Non-pigmented ciliary epithelial cell (primary cell): ENCODE measurements at places on chromosomes 5 and 9.
A peak's percentile ranks its signal among the peaks of the same experiment; 100 is the strongest.

DNA sequence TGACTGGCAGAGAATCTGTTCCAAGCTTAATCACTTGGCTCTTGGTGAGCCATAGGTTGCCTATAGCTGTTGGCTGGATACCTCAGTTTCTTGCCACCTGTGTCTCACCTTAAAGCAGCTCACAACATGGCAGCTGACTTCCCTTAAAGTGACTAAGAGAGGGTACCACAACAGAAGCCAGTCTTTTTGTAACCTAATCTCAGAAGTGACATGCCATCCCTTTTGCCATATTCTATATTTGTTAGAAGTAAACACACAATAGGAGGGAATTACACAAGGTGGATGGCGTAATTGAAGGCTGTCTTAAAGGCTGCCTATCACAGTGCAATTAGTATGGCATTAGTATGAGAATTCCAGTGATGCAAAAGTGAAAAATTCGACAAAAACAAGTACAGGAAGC is 28.1 kb downstream of the NIPBL start:
- no peak for DNase-seq

- no peak for DNase-seq
Measured at GRCh38 chr5:103511554-103511885, 51.1 kb downstream of the NUDT12 start.

DNA sequence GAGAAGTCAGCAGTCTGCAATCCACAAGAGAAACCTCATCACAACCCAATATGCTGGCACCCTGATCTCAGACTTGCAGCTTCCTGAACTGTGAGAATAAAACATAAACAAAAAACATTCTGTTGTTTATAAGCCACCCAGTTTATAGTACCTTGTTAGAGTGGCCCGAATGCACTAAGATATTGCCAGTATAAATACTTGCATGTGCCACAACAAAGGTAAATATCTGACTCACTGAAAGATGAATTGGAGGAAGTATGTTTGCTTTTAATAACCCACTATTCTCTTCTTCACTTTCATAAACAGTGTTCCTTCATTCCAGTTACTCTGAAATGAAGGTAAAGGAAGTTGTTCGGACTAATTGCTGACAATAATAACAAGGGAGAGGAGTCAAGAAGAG is 1163.4 kb upstream of the CDH6 start:
- DNase-seq, result no peak

GRCh38 chr9:76302947-76303550 is 91.2 kb downstream of the RFK start:
- peak; percentile 18 for DNase-seq

DNA sequence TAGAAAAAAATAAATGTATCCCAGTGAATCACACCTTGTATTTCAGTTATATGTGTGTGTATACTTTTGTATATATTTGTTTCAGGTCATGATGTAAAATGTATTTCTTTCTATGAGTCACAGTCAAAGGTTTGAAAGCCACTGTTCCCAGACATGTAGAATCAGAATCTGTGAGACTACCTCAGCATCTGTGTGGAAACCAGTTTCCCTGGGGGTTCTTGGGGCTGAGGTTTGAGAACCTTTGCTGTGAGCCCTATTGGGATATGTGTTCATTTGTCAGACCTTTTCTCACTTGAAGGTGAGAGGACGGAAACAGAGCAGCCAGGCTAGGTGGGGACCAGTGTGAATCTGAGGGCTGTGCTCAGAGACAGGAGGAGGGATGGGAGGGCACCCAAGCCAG is 78.7 kb upstream of the SAP30L start:
- DNase-seq, result no peak

- DNase-seq, result no peak
Measured at GRCh38 chr5:33901156-33901555, 9.4 kb upstream of the ADAMTS12 start.

DNA sequence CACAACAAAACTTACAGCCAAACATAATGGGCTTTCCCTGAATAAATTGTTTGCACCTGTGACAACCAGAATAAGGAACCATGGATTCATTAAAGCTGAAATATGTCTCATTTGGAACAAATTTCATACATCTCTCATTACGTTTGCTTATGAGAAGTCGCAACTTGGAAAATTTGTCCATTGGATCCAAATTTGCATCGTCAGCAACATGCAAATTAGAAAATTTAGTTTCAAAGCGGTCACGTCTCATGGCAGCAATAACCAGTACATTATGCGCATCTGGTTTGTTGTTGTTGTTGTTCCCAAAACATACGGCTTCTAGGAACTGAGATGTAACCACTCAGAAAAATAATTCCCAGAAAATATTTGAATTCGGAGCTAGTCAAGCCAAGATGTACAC is 1311.5 kb upstream of the CDH6 start:
- DNase-seq, result no peak

GRCh38 chr5:82862711-82863110 is 214.5 kb downstream of the TMEM167A start:
- DNase-seq, result no peak

GRCh38 chr5:68148096-68148495 is 67.5 kb upstream of the PIK3R1 start:
- DNase-seq, result no peak

DNA sequence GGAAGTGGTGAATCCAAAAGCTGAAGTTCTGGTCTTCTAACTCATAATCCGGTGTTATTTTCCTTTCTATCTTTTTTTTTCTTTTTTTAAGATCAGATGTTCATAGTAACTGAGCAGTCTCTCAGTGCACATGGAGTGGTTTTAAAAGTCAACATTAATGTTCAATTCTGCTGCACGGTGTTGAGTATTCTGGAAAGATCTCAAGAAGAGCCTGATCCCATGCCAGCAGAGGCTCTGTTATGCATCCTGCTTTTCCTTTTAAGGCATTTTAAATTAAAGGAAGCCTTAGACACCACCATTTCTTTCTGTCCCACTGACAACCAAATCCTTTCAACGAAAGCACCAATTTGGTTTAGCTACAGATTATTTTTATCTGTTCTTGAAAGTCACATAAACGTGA is 33.4 kb downstream of the SEMA5A start:
- DNase-seq, result no peak

- DNase-seq, result no peak
Measured at GRCh38 chr9:108811944-108812343, 43.8 kb downstream of the ACTL7B start.

- no peak for DNase-seq
Measured at GRCh38 chr5:178193251-178193809, 6.2 kb upstream of the GMCL2 start.

GRCh38 chr5:76165711-76166374 is 82.7 kb downstream of the SV2C start:
- DNase-seq, result no peak

DNA sequence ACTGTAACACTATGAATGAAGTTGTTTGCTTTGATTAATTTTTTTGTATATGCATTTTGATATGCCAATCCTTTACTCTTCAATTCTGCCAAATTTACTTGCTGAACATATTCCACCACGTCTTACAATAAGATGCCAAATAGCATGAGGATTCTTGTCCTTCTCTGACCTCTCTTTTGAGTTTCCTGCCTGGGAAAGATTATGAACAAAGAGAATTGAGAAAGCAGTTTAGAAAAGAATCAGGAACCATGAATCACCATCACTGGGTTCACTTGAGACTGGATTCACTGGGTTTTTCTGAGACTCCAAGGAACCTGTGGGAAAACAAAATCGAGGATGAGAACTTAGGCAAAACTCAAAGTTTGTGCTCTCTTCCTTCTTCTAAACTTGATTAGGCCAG is 256.5 kb downstream of the CETN3 start:
- DNase-seq, result no peak

- DNase-seq, result peak; percentile 56
Measured at GRCh38 chr5:66247176-66247960, 103.3 kb downstream of the SREK1 start.

DNA sequence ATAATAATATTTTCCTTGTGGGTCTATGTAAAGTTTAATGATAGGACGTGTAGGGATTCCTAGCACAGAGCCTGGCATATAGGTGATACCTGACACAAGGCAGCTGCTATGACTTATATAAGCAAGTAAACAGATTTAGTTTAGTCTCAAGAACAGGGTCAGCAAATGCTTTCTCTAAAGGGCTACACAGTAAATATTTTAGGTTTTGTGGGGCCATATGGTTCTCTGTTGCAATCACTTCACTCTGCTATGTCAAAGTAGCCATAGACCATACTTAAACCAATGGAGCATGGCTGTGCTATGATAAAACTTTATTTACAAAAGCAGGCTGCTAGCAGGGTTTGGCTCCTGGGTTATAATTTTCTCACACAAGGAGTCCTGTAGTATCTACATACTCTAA is 204.8 kb upstream of the KLF4 start:
- no peak for DNase-seq

- no peak for DNase-seq
Measured at GRCh38 chr9:76444322-76444929, 14.6 kb upstream of the GCNT1 start.

DNA sequence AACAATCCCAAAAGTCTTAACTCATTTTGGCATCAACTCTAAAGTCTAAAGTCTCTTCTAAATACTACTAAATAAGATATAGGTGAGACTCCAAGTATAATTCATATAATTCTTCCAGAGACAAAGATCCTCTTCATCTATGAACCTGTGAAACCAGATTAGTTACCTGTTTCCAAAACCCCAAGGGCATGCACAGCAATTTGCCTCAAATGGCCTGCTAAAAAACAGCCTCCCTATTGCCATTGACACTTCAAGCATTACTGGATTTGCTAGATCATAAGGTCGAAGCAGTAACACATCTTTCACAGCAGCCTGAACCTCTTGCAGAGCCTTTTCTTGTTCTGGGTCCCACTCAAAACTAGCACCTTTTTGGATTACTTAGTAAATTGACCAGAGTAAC is 20.3 kb upstream of the GABRG2 start:
- DNase-seq, result no peak

DNA sequence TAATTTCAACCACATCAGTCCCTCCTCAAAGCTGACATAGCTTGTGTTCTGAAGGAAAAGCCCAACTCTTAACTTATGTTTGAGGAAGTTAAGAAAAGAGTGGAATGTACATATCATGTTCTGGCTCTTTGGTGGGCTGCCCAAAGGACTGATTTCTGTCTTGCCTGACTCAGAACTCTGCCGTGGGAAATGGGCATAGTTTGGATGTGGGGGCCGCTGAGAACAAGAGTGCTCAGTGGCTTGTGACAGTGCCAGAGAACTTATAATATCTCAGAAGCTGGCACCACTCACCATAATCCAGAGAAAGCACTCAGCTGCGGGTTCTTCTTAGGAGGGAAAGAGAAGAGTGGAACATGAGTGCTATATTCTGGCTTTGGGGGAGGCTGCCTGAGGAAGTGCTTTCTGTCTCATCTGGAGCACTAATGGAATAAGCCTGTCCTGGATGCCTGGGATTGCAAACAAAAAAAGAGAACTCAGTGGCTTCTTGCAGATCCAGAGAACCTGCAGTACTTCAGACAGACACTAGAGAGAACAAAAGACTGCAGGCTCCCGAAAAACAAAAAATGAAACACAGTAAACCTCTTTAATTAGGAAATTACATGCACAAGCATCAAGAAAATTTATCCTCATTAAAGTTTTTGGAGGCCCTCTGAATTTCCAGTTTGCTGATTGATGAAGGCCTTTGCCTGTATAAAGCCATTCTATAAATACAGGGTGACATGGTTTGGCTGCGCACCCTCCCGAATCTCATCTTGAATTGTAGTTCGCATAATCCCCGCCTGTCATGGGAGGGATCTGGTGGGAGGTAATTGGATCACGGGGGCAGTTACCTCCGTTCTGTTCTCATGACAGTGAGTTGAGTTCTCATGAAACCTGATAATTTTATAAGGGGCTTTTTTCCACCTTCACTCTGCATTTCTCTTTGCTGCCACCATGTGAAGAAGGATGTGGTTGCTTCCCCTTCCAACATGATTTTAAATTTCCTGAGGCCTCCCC is 207.0 kb downstream of the DMAC1 start:
- no peak for DNase-seq

- DNase-seq, result no peak
Measured at GRCh38 chr5:152568016-152568415, 162.9 kb upstream of the NMUR2 start.

- DNase-seq, result no peak
Measured at GRCh38 chr9:21967169-21967568, 27.0 kb downstream of the CDKN2A start.

DNA sequence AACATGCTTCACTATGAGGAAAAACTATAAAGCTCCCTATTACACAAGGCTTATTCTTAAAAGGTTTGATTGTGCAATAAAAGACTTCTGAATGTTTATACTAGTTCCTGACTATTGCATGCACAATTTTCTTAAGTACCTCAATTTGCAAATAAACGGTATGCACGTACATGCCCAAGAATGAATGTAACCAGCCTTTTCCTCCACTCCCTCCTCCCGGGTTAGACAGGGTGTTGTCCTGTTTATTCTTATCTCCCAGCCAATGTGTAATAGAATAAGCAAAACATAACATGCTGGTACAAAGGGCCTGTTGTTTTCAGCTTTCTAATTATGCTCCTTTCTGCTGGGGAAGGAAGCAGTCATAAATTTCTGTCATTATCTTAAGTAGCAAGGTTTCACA is 79.1 kb downstream of the AOPEP start:
- DNase-seq, result peak; percentile 81

GRCh38 chr9:121253821-121254501 is 14.0 kb upstream of the GSN start:
- no peak for DNase-seq
